ENCODE measurements at places on chromosomes 11 and 22.

DNA sequence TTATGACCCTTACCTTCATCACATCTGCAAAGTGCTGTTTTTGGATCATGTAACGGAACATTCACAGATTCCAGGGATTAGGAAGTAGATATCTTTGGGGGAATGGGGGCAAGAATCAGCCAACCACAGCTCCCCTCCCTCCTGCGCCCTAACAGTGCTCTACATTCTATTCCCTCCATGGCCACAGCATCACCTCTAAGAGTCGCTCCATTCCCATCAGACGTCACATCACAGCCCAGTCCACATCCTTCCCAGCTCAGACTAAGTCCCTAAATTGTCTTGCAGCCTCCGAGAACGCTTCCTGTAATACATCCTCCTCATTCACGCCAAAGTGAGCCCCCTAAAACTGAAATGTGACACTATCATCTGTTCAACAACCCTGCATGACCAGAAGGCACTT lies 5.9 kb downstream of the SCGB1D1 start:
- no peak for DNase-seq

- DNase-seq, result no peak
These were observed 35.3 kb upstream of the KCNJ11 start for GRCh38 chr11:17423533-17424310.

GRCh38 chr11:111283945-111284481 lies 14.3 kb upstream of the POU2AF3 start:
- DNase-seq, result no peak

- no peak for DNase-seq
These were observed 77.2 kb downstream of the MORC2 start for GRCh38 chr22:30891443-30891755.

DNA sequence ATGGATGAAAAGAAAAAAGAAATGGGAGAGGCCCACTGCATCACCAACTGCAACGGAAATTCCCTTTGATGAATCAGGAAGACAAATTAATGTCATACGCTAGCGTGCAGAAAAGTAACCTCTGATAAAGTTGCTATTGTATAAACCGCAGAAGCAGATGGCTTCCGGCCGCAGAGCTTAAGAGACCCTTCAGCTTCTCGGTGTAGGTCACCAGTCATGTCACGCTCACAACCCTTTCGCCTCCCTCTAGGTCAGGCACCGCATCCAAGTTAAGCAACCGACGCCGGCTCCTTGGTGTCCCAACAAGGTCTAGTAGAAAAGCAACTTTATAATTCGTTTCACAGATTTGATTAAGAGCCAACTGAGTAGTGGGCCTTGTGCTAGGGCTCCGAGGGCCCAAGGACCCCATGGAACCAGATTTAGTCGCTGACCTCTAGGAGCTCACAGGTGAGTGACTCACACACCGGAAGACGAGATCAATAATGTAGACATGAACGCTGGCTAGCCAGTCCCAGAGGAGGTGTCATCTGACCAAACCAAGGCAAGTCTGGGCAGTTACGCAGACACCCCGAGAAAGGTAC lies 1.2 kb upstream of the ZFP91 start:
- DNase-seq, result peak; percentile 80

All from AML-193 (cell line).